ENCODE measurements at places on chromosomes 4 and X.

DNA sequence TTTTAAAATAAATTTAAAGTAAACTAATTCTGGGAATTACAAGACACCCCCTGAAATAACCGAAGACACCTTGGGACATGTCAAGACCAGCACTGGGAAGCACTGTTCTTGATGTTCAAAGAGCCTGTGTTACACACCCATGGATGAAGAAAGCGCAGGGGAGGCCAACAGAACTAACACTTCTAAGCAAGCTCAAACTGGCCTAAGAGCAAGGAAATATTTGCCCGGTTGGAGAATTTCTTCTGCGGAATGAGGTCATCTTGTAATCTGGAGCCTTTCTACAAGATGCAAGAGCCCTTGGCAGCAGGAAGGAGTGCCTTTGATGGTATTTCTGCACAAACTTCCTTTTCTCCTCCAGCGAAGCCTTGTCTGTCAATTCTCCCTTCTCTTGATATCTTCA is 9.3 kb upstream of the EFHC2 start:
- DNase-seq = no peak

DNA sequence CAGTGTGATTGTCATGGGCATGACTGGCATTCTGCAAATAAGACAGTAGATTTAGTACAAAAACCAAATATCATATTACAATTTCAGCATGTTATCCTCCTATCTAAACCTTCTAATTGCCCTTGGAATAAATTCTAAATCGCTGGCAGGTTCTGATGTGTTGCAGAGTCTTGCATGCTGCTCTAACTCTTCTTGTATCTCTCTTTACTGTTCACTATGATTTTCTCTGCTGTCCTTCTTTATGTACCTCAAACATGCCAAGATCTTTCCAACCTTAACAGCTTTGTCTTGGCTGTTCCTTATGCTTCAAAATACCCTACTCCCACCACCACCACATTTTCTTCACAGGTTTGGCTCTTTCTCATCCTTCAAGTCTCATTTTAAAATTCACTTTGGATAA is 43.0 kb upstream of the KCNIP4 start:
- no peak for DNase-seq

DNA sequence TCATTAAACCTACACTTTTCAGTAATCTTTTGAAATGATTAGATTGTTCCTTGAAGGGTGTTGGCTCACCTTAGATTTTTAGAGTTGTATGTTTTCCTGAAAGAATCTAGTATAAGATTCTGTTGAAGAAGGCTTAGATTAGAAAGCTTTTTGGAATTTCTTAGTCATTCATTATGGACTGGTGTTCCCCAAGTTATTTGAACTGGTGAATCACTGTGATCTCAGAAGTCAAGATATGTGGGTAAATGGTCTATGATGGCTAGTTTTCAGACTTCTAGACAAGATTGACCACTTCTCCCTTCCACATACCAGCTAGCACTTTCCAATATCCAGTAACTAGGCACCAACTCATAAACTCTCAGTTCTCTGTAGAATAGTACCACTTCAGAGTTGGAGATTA is 138.1 kb downstream of the KDM6A start:
- DNase-seq = no peak

- no peak for DNase-seq
Observed at GRCh38 chr4:183995570-183995969, 90.5 kb downstream of the STOX2 start.

DNA sequence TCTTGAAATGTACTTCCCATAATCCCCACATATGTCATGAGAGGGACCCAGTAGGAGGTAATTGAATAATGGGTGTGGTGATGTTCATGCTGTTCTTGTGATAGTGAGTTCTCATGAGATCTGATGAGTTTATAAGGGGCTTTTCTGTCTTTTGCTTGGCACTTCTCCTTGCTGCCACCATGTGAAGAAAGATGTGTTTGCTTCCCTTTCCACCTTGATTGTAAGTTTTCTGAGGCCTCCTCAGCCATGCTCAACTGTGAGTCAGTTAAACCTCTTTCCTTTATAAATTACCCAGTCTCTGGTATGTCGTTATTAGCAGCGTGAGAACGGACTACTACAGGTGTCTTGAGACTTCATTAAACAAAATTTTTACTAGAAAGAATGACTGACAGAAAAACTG is 323.2 kb downstream of the BMPR1B start:
- DNase-seq = no peak

- no peak for DNase-seq
Observed at GRCh38 chr4:150694438-150694837, 112.5 kb downstream of the MAB21L2 start.
